ENCODE measurements at places on chromosomes 5 and 9.

- no peak for DNase-seq
Measured at GRCh38 chr5:59599729-59600128, 293.8 kb downstream of the PDE4D start.

DNA sequence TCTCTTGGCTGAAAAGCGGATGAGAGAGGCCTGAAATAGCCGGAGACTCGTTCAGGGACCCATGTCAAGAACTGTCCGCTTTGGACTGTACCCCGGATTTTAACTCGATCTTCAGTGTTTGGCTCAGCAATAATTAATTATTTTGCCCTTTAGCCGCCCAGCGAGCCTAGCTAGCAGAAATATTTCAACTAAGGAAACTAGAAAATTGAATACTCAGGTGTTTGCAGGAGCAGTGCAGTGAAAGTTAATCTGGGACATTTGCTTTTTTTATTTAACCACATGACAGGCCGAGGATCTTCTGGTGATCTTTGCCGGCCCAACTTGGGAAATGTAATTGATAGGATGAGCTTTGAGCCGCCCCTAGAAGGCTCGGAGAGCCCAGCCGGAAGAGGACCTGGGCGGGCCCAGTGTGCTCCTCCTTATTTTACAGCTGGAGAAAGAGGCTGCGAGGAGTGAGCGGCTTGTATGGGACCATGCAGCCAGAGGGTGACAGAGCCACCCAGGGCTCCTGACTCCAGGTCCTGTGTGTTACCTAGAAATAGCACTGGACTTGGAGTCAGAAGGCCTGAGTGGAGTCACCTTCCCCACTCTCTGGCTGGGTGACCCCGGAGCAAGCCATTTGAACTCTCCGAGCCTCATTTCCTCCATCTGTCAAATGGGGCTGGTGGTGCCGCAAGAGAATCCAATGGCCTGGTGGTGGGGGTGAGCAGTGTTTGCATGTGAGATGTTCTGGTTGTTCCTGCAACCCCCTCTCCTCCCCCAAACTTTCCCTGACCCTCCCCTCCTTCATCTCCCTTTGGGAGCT lies 2.4 kb downstream of the PPARGC1B start:
- DNase-seq: peak; percentile 46

- DNase-seq: peak; percentile 90
Measured at GRCh38 chr9:129989740-129990139, 53.2 kb downstream of the FNBP1 start.

DNA sequence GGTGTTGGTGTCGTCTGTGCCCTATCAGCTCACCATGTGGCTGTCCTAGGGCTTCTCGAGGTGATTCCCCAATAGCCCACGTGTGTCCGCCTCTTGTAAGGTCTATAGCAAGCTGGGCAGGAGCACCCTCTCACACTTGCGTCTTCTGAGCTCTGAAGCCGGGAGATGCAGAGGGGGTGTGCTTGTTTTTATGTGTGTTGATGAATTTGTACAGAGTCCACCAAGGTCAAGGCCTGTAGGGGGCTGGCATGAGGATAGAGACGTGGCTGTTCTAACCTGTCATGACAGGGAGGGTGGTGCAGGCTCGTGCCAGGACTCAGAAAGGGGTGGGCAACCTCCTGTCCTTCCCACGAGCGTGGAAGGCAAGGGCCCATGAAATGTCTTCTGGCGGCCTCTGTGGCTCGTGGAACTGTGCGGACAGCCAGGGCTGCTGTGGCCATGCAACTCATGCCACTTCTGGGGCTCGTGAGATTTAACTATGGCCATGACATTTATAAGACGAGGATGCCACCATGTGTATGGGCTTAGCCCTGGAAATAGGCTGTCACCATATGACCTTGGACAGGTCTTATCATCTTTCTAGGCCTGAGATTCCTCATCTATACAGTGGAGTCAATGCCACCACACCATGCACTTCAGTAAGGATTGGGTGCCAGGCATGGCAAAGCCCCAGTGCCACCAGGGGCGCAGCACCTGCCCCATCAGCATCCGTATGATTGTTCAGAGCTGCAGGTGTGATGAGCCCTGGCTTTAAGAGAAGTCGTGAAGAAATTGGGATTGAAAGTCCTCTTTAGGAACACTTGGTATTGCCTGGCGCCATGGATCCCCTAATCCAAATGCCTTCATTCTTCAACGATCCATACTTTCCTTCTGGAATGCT lies 2.3 kb upstream of the OLFM1 start:
- no peak for DNase-seq

DNA sequence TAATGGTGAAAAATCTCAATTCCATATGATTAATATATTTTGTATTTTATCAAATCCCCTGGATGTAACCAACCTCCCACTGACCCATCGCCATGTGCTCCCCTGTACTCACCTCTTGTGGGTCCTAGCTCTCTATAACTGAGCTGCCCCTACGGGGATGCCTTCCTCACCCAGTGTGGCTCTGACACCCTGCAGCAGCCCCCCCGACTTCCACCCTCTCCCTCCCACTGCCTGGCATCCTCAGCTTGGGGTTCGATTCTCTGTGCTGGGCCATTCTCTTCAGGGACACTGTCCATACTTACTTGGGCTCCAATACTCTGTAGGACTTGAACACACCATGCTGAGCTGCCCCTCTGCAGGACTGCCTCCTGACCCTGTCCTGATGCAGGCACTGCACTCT lies 87.1 kb downstream of the PJA2 start:
- no peak for DNase-seq

DNA sequence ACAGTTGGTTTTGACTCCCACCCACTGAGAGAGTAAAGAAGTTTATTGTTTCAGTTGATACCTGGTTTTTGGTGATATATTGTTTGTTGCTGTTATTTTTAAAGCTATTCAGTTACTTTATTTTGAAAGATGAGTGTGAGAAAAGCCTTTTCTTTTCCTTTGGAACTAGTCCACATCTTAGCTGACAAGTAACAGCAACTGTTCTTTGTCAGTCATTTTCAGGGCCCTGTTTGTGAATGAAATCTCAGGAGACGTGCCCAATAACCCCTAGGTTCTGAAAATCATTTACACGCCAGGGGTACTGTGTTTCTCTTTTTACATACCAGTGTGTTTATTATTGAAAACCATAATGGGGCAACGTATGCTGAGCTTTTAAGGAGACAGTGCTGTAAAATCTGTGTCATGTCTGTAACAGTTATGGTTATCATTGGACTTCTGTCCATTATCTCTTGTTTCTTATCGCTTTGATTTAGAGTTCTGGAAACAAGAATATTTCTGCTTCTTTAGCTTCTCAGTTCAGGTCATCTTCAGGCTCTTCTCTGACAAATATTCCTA lies 75.0 kb downstream of the LIX1 start:
- DNase-seq: no peak

GRCh38 chr9:131589124-131589711 lies 43.9 kb downstream of the PRRT1B start:
- DNase-seq: no peak

DNA sequence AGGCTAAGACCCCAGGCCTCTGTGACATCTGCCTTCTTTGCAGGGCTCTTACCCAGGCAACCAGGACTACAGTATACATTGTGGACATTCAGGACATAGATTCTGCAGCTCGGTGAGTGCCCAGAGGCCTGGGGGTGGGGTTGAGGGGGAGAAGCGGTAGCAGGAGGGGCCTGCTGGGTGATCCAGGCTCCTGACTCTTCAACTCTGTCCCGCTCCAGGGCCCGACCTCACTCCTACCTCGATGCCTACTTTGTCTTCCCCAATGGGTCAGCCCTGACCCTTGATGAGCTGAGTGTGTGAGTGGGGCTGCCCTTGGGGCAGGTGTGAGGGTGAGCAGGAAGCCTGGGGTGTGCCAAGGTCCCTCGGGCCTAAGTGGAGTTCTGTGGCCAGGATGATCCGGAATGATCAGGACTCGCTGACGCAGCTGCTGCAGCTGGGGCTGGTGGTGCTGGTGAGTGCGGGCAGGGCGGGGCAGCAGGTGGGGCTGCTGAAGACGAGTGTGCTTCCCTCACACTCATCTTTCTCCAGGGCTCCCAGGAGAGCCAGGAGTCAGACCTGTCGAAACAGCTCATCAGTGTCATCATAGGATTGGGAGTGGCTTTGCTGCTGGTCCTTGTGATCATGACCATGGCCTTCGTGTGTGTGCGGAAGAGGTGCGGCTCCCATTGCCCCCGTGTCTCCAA lies 19.8 kb downstream of the GPRIN1 start:
- no peak for DNase-seq

DNA sequence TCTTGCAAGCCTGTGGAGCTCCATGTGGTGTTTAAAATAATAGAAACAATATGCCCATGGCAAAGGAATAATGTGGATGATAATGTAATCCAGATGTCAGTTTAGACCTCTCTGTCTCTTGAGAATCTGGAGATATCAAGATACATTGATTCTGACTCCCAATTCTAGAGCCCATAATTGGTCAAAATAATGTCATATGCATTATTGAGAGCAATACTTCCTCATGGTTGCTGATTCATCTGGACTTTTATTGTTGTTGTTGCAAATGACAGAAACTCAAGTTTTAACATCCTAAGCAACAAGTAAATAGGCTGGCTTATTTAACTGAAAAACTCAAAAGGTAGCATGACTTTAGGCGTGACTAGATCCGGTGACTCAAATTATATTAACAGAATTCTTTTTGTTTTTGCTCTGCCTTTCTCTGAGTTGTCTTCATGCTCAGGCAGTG lies 152.1 kb downstream of the PCSK1 start:
- DNase-seq: no peak

GRCh38 chr9:130241198-130241535 lies 24.4 kb upstream of the HMCN2 start:
- no peak for DNase-seq

GRCh38 chr5:9652295-9652694 lies 22.1 kb upstream of the TAS2R1 start:
- DNase-seq: no peak

DNA sequence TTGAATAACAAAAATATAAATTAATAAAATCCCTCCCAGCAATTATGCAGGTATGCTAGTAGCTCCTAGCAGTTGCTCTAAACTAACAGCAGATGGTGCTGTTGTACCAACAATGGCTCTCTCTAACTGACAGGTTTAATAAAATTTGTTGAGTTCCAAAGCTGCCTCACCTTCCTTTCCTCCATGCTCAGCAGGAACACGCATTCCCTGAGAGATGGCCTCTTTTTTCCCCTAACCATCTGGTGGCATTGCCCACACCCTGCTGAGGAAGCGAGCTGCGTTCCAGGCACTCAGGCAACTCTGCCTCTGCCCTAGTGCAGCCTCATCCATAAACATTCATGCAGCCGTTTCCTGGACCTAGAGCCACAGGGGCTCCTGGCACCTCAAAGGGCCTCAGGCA lies 106.2 kb downstream of the KLHL3 start:
- peak; percentile 59 for DNase-seq

DNA sequence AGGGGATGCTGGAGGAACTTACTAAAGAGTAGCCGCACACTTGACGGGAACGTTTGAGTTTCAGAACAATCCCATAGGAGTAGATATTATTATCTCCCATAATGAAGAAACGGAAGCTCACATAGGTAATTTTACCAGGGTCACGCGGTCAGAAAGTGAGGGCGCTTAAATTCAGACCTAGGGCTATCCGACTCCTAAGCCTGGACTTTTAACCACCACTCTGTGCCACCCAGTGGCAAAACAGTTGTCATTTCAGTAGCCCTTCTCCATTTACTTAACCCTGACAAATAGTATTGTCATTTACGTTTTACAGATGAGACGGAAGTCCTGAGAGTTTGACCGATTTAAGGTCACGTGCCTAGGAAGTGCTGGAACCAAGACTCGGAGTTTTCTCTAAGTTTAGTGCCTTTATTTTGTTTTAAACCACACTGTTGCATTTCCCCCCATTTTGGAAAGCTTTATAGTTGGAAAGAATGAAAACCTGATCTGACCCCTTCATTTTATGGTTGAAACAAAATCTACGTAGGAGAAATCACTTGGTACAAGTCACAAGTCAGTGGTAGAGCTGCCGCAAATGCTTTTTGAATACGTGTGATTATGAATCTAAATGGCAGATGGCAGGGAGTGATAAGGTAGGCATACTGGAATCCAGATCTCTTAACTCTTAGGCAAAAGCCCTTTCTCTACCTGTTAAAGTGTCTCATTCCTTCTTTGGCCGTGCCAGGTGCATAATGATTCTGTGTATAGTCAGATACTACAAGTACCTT lies 650 bp downstream of the MRRF start:
- DNase-seq: peak; percentile 41

- no peak for DNase-seq
Measured at GRCh38 chr9:99852617-99853016, 30.9 kb downstream of the NR4A3 start.

DNA sequence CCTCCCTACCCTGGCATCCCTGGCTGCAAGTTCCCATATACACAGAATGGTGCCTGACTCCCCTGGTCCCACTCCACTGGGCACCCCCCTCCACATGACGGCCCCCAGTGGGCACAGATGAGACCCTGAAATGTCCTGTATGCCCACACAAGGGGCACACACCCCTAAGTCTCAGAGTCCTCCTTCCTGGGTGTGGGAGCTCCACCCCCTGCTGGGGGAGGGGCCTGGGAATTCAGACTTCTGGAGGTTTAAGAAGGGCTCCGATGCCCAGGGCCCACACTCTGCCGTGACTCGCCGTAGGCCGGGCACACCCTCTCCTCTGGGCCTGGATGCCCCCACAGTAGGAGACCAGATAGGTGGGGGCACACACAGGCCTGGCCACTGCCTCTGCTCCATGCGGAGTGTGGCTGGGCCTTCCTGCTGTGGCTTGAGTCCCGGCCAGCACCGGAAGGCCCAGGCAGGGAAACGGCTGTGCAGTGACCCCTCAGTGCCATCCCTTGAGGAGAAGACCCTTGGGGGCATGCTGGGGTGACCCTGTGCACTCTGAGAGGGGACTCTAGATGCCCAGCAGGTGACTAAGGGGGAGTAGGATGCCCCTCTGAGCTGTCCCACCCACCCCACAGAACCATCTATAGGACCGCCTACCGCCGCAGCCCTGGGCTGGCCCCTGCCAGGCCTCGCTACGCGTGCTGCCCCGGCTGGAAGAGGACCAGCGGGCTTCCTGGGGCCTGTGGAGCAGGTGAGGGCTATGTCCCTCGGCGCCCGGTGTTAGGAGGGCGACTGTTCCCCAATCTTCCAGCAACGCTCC lies 6.5 kb downstream of the EGFL7 start:
- peak; percentile 44 for DNase-seq

DNA sequence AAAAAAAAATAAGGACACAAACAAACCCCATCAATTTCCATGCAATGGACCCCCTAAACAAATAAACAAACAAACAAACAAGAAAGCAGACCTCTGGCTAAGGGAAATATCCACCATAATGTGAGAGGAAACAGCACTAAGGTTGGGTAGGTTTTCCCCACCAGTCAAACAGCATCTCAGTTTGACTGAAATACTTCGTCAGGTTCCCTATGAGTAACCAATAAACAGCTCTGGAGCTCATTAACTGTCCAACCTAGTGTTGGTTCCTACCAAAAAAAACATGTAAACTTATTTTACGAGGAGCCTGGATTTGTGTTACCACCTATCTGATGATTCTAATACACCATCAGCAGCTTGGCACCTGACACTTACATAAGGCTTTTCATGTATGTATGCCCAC lies 198.5 kb upstream of the TARS1 start:
- no peak for DNase-seq
